ENCODE measurements at places on chromosomes 6 and 20.
A peak's percentile ranks its signal among the peaks of the same experiment; 100 is the strongest.

GRCh38 chr6:31363811-31364210 is 6.8 kb upstream of the HLA-B start:
- no peak for DNase-seq

DNA sequence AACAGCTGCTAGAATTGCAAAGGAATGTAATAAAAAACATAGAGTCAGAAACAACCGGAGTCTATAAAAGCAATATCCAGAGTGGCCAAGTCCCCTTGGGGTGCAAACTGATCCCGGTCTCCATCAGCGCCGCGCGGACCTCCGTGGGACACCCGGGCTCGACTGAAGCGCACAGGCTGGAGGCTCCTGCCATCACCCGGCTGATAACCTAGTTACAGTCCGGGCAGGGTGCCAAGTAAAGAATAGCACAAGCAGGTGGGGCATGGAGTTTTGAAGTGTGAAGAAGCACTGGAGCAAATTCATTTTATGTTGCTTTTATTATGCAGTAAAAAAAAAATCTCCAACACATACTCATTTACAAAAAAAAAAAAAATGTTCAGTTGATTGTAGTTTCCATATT is 205.1 kb upstream of the GMDS start:
- DNase-seq = no peak

GRCh38 chr6:85126485-85127167 is 323.3 kb upstream of the NT5E start:
- no peak for DNase-seq

- DNase-seq = no peak
These were observed 84.9 kb downstream of the MMS22L start for GRCh38 chr6:97198046-97198565.

DNA sequence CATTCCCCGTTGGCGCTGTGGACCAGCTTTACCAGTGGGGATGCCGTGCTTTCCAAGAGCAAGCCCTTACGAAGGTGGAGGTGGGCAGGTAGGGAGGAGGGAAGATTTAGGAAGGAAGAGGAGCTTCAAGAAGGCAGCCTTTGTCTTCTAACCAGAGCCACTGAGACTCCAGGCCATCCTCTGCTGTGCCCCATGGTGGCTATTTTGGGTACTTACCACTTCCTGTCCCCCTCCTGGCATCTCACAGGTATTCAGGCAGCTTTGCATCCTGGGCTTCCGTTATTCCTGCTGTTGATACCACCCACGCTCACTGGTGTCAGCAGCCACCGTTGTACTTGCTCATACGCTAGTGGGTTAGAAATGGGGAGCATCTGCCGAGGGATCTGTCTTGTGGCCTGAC is 22.9 kb downstream of the ERMARD start:
- DNase-seq = no peak

- no peak for DNase-seq
These were observed 195.0 kb downstream of the KHDC1L start for GRCh38 chr6:73030257-73030656.

DNA sequence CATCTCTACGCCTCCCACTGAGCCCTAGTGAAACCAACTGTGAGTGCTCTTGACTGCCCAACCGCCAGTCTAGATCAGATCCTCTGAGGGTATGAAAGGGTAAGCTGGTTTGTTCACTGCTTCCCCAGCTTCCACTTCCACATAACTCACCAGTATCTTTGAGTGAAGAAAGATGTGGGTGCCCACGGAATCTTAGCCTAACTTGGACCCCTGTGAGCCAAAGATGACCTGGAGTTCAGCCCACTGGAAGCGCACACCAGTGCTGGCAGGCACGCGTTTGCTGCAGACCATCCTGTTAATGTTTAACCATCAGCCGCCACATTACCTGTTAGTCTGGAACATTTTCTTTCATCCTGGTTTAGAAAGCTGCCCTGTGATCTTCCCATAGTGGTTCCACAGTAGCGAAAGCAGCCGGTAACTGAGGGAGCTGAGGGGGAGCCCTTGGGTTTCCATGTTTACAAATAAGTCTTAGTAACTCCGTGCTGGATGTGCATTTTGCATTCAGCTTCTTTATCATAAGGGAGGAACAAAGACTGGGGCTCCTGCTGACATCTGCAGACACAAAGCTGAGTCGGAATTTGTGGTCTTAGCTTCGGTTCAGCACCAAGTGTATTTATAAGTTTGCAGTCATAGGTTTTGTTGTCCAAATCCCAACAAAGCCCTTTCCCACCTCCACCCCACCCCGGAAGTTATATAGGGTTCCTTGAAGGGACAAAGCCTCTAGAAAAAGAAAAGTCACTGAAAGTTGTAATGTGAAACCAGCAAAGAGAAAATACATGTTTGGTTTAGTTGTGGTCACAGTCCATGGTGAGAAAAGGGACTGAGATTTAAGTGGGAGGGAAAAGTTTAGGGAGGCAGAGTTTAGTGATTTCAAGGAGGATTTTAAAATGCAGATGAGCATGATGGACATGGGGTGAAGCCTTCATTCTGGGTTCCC is 71.0 kb downstream of the SSR1 start:
- DNase-seq = no peak

GRCh38 chr6:4270776-4271175 is 135.4 kb upstream of the ECI2 start:
- no peak for DNase-seq

- DNase-seq = no peak
These were observed 10.6 kb upstream of the RBBP8NL start for GRCh38 chr20:62437927-62438326.

DNA sequence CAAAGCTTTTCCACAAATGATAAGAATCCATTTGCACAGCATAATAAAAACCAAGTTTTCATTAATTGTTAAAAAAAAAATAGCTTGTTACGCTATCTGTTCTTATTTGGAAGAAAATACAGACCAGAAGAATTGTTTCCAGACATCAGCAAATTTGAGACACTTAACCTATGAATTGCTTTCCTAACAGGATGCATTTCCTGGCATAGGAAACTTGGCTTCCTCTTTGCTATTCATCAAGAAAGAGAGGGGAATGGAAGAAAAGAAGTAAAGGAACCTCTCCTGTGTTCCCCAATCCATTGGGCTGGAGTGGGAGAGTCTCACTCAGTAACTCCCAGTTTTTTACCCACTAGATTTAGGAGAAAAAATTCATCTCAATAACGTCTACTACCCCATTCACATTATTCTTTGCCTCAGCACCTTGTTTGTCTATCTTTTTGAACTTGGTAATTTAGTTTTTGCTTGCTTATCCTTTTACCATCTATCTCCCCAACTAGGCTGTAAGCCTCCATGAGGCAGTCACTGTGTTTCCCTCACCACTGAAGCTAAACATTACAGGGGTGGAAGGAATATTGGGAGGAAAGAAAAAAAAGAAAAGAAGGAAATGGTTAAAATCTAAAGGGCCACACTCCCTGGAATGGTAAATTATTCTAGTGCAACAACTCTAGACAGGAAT is 150.3 kb downstream of the COL21A1 start:
- DNase-seq = no peak

- DNase-seq = no peak
These were observed 54.4 kb downstream of the ALDH5A1 start for GRCh38 chr6:24549158-24549557.

DNA sequence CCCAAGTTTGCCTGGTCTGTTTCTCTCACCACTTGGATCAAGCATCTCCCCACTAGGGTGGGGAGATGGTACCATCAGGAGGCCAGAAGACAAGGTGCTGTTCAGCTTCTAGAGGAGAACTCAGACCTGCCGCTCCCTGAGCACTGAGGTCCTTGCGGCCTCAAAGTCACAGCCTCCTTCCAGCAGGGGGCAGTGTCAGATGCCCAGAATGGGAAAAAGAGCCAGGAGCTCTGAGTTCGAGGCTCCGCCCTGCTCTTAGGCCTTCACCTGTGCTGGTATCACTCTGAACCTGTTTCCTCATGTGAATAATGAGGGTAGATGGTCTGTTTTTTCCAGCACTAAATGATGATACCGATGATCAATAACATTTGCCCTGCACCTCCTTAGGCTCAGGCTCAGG is 68.7 kb downstream of the TOX2 start:
- DNase-seq = peak; percentile 30

GRCh38 chr20:19625426-19625825 is 132.6 kb upstream of the RIN2 start:
- DNase-seq = no peak

DNA sequence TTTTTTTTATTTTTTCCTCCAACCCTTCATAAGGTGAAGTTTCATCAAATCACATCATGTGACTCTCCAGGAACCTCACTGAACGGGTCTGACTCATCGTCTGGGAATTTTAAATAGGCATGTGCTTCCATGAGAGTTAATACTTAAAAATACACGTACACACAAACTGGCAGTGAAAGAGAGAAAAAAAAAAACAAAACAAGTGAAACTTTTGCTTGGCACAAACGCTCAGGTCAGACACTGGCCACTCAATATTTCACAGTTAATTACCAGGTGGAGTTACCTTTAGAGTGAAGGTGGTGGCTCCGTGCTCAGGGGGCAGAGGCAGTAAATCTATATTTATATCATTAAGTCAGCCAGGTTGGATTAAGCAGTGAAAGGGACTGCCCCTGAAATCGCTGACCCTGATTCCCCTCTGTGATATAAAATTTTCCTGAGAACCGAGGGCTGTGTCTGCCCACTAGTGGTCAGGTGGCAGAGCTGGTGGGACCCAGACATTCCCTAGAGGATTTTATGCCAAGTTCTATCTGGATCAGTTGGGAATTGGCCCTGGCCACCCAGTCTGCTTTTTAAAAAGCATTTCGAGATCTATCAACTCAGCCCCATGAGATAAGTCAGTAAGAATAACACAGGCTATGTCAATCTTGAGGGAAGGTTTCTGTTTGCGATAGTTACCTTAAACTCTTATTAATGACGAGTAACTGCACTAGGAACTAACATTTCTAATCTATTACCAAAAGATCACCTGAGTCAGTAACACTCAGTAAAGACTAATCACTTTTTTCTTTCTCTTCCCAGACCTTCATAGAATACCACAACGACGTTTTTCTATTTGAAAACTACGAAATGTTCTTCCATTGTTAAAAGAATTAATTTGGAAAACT is 259.1 kb downstream of the HDGFL1 start:
- DNase-seq = no peak

GRCh38 chr6:44192428-44193041 is 24.2 kb upstream of the MYMX start:
- DNase-seq = no peak

DNA sequence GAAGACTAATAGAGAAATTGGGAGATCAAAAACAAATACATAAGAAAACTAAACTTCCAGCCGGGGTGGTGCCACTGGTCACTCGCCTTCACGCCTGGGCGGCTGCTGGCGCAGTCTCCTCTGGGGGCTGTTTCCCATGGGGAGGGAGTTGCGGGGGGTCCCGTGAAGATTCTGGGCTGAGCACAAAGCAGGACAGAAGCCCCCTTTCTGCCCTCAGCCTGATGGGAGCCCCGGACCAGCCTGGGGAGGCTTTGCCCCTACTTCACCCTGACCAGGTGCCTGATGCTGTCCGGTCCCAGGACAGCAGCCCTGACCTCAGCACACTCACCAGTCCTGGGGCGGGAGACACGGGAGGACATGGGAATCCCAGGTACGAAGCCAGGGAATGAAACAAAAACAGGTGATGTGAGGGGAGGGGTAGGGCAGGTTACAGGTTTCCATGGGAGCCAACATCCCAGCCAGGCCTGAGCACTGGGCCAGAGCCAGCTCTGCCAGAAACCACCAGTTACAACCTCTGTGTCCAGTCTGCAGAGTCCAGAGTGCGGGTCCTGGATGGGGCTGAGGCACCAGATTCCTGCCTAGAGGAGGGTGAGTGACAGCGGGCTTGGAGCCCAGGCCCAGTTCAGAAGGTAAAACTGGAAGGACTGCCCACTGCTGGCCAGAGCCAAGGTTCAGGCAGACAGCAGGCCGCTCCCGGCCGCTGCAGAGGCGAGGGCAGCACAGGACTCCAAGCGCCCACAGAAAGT is 326.4 kb downstream of the TAF4 start:
- no peak for DNase-seq

DNA sequence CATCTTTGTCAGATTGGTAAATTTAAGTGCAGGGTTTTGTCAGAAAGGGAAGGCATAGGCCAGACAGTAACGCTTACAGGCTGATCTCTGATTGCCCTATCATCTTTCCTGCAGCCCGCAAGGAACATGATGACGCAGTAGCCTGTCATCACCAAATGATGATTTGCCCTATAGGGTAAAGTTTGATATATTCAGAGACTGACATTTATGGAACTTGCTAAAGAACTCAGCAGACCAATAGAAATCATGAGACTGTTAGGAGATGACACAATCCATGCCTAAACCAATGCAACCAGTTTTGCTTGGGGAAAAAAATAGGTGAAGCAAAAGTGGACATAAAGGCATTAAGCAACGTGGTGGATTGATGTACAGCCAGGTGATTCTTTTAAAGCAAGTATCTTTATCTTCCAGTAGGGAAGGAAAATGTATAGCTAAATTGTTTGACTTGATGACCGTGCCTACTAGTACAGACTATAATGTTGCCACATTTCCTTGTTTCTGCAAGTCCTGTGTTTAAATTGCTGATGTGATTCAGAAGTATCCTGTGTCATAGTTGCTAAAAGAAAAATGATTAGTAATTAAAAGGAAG is 2.4 kb downstream of the NUS1 start:
- DNase-seq = no peak

- no peak for DNase-seq
These were observed 686 bp downstream of the GINS1 start for GRCh38 chr20:25408170-25408547.

- no peak for DNase-seq
These were observed 21.5 kb downstream of the SYNJ2 start for GRCh38 chr6:158002951-158003853.

GRCh38 chr6:31470801-31471200 is 27.1 kb upstream of the MICB start:
- no peak for DNase-seq

DNA sequence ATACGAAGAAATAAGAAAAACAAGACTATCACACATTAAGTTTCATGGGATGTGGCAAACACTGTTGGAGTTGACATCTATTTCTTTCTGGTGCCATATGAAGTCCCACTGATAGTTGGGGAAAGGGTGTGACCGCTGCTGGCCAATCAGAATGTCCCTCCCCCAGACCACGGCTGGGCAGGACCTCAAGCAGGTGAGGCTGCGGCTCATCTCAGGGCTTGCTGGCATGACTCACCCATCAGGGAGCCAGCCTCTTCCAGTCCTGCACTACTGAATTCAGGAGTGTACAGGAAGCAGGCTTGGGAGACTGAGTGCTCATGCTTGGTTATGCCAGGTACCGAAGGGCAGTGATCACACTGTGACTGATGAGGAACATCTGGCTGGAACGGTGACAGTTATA is 18.9 kb downstream of the PREP start:
- DNase-seq = no peak

- DNase-seq = peak; percentile 45
These were observed 392.7 kb upstream of the MAN1A1 start for GRCh38 chr6:119742188-119742803.

- no peak for DNase-seq
These were observed 200.7 kb upstream of the BMP2 start for GRCh38 chr20:6566821-6567220.

GRCh38 chr20:52529826-52530225 is 338.2 kb upstream of the ZFP64 start:
- DNase-seq = no peak

GRCh38 chr6:71726121-71726520 is 160.2 kb upstream of the RIMS1 start:
- no peak for DNase-seq

Measured in stimulated activated CD4-positive, alpha-beta T cell treated with anti-CD3 and anti-CD28 coated beads, Interleukin-12 subunit alpha, Interleukin-12 subunit beta, amount 100 ng/mL, for 4 hours (primary cell).